ENCODE measurements at places on chromosomes 12 and 14.

- no peak for DNase-seq
These were observed 3.6 kb upstream of the KRT72 start for GRCh38 chr12:52604859-52605258.

DNA sequence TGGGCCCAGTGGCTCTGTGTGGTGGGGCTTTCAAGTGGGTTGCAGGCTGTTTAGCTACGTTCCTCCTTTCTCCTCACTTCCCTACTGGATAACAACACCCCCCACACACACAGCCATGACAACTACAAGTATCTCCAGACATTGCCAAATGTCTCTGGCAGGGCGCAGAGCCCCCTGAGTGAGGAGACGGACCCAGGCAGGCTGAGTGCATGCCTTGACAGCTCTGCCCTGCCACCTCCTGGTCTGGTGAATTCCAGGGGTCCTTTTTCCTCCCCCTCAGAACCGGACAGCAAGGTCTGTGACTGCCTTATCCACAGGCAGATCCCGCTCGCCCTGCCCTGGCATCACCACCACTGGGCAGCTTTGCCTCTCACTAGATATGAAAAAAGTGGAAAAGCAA lies 276.5 kb downstream of the TMEM132C start:
- no peak for DNase-seq

GRCh38 chr12:103114296-103115055 lies 157.0 kb downstream of the ASCL1 start:
- DNase-seq, result no peak

- no peak for DNase-seq
These were observed 1018.7 kb downstream of the AACS start for GRCh38 chr12:126083926-126084325.

DNA sequence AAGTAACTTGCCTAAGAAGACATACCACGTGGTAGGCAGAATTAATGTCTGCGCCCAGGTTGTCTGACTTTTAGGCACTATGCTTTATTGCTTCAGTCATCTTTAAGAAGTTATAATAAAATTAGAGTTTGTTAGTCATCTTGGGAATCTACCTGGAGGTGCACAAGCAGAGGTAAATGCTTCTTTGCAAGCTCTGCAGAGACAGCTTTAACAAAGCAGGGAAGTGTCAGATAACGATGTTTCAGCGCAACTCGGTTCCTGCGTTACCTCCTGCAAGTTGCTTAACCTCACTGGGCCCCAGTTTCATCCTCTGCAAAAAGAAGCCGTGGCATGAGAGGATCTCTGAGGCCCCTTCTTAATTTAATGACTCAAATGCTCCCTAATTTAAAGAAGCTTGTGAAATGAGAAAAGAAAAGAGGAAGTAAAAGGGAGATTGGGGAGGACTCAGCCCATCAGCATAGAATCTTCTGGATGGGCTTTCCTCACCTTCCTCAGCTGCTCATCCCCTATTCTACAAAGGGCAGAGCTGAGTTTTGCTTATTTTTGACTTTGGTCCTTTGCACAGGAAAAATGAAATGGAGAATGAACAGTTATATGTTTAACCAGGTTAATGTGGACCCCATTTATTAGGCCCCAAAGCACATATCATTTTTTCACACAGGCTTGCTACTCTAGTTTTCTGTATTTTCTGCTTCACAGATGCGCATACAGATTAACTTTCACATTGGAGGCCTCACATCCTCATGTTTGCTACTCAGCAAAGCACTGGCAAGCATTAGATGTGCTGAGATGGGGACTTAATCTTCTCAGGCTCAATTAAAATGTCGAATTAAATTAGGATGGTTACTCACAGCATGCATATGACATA lies 5.1 kb downstream of the ARHGDIB start:
- no peak for DNase-seq

DNA sequence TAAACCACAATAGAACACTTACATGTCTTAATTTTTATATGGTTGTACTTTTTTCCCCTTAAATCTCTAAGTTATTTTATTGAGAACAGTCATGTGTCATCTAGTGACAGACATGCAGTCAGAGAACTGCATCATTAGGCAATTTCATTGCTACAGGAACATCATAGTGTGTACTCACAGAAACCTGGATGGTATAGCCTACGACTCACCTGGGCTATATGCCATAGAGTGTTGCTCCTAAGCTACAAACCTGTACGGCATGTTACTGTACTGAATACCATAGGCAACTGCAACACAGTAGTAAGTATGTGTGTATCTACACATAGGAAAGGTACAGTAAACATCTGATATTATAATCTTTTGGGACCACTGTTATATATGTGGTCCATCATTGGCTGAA lies 557.6 kb downstream of the PRKD1 start:
- no peak for DNase-seq

DNA sequence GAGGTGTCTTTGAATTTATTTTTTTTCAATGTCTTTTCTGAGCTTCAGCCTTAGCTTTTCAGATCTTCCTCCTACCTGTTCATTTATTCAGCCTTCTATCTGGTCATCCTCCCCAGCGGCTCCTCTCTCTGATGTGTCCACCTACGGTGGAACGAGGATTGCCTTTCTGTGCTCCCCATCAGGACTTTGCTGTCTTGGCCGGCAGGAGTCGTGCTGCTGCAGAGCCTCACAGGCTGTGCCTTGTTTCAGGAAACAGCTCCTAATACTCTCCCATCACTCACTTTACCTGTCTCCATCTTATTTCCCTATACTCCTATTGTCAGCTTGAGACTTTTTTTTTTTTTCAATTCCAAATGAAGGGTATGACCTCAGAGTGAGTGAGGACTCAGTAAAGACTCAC lies 76.9 kb downstream of the KICS2 start:
- no peak for DNase-seq

DNA sequence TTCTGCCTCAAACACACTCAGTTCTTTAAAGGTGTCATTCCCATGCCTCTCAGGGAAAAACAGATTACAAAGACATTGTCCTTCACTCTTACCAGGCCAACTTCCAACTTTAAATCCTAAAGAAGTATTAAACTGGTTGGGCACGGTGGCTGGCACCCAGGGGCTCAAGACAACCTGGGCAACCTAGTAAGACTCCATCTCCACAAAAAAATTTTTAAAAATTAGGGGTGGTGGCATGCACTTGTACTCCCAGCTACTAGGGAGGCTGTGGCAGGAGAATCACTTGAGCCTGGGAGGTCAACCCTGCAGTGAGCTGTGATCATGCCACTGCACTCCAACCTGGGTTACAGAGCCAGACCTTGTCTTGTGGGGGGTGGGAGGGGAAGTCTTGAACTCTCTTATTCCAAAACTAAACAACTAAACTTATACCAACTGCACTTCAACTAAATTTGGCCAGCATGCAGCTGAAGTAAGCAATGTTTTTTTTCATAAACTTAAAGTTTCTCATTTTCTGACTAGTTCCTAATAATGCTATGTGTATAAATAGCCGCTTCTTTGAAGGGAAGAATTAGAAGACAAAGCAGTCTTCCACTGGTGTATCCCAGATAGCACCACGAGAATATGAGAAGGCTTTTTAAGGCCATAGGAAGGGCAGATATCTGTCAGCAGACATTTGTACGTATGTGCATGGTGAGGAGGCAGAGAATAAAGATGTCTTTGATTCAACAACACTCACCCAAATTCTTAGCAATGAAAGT lies 2.4 kb downstream of the SLC11A2 start:
- no peak for DNase-seq

DNA sequence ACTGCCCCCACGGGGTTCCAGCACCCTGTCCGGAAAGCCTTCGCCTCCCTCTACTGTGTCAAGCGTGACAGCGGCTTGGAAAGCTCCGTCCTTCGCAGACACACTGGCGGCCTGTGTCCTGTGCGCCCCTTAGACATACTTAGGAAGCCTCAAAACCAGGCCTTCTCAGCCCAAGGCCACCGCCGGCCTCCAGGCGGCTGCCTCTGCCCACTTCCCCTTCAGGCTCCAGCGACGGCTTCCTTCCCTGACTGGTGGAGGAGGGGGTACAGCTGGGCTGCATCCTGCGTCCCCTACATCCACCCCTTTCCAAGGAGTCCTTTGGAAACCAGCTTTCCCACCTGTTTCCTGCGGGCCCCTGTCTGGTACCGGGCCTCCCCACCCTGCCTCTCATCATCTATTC lies 2.5 kb upstream of the CACNA2D4 start:
- DNase-seq, result no peak

DNA sequence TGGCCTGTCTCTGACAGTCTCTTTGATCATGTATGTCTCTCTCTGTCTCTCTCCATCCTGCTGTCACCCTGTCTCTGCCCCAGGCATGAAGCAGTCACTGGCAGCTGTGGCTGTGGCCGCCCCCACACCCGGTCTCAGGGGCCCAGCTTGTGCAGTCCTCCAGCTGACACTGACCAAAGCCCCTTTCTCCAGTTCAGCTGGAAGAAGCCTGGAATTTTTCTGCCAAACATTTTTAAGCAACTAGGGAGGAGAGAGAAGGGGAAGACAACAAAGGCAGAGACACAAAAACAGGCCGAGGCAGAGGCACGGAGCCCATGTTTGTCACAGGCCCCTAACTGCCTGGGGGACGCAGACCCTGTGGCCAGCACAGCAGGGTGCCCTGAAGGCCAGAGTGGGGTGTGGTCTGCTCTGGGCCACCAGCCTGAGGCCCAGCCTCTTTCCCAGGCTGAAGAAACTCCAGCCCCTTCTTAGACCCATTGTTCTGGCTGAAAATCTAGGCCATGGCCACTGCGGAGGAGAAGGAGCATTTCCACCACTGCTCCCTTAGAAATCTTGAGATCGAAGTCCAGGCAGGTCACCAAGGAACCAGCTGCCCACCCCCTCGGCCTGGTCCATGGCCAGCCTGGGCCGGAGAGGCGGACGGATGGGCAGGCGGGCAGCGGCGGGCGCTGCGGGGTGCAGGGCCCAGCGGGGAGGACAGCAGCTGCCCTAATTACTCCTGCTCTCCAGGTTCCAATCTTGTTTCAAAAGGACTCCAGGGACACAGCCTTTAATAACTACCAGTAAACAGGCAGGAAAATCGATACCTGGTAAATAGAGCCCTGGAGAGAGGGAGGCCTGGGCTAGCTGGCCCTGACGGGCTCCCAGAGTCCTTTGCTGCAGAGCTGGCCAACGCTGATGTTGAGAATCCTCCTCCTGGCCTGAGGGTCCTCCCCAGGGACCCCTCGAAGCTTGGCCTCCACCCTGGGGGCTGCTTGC lies 14.9 kb downstream of the DTX1 start:
- DNase-seq, result no peak

DNA sequence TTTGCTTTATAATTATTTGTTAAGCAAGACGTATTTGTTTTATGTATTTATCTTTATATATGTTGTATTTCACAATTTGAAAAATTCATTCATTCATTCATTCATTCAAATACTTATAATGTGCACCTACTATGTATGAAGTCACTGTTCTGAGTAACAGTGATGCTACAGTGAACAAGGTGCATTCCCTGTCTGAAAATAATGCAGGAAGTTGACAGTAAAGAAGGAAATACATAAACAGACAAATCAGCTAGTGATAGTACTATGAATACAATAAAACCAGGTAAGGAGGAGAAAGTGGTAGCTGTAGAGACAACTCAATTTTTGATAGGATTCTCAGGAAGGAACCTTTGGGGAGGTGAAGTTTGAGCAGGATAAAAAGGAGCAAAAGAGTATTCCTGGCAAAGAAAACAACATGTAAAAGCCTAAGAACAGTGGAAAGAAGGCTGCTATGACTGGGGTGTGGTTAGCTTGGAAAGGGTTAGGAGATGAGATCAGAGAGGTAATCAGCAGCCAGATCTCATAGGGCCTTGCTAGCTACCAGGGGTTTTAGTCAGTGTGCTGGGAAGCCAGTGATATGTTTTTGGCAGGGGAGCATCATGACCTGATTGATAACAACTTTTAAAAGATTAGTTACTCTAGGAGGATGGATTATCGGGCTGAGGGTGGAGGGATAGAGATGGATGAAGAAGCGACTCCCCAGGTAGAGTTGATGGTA lies 17.4 kb downstream of the BICDL1 start:
- no peak for DNase-seq

DNA sequence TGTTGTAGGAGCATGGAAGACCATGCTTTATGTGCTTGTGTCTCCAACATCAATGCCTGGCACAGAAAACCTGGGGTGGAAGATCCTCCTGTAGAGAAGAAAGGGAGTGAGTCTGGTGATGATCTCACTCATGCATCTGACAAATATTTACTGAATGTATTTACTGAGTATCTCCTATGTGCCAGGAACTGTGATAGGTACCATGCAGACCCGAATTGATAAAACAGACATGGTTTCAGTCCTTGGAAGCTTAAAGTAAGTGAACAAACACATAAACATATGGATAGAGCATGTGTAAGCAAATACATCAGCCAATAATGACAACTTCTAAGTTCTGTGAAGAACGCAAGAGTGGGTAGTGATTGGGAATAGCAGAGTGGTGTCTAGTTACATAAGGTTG lies 117.0 kb upstream of the CCDC198 start:
- DNase-seq, result no peak

- DNase-seq, result no peak
These were observed 193.0 kb downstream of the MON2 start for GRCh38 chr12:62659453-62660295.

GRCh38 chr12:102171951-102172350 lies 25.7 kb downstream of the PMCH start:
- no peak for DNase-seq

DNA sequence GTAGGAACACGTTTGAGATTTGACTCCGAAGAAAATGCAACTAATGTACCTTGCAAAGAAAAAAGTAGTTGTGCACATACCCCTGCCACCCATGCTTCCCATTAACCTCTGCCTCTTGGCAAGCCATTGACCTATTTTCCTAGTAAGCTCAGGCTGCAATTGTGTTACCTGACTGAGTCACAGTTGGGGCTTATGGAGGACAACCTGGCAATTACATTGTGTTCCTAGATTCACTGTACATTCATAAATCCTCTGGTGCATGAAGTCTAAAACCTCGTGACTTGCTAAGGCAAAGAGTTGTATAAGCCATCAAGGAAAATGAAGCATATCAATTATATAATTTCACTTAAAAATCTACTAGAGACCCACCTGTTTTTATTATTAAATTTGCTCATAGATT lies 62.0 kb upstream of the DUSP6 start:
- DNase-seq, result no peak

- DNase-seq, result no peak
These were observed at the start of gene GDF3 for GRCh38 chr12:7695566-7696197. Gene GDF3, minus strand, starts transcription at chr12:7695775. Its CDS starts 47 bp downstream, at chr12:7695728.

GRCh38 chr14:94424371-94424770 lies 28.2 kb downstream of the SERPINA11 start:
- DNase-seq, result no peak

GRCh38 chr12:47604221-47604873 lies 101.5 kb downstream of the RPAP3 start:
- no peak for DNase-seq

DNA sequence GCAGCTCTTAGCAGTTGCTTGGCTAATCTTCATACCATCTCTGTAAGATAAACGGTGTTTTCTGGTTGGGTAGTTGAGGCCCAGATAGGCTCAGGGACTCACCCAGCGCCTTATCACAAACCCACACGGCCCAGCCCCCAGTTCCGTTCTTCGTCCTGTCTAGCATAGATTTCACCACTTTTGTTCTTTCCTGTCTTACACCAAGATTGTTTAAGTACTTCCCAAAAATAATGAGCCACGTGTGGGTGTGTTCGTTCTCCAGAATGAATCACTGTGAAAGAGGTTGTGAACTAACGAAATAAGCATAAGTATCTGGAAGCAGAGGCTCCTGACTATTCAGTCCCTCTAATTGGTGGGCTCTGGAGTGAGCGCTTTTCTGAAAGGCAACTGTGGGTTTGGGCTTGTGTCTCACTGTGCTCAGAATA lies 21.4 kb downstream of the ACVR1B start:
- no peak for DNase-seq

All from SW 1271 (cell line).